ENCODE measurements at places on chromosomes 6 and 20.

DNA sequence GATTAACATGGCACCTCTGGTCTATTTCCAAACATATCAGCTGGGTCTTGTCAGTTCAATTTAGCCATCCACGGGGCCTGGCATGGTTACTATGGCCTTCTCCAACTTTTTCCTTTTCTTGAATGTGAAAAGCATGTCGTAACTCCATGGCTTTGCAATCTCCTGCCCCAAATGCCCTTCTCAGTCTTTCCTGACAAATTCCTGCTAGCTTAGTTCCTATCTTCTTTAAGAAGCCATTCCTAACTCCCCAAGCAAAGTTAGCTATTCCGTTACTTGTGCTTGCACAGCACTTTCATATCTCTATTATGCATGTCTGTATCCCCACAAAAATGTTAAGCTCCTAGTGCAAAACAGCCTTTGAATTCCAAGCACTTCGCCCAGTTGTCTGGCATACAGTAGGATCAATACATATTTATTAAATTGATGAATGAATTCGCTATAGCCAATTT lies 105.6 kb downstream of the AIG1 start:
- DNase-seq: no peak

DNA sequence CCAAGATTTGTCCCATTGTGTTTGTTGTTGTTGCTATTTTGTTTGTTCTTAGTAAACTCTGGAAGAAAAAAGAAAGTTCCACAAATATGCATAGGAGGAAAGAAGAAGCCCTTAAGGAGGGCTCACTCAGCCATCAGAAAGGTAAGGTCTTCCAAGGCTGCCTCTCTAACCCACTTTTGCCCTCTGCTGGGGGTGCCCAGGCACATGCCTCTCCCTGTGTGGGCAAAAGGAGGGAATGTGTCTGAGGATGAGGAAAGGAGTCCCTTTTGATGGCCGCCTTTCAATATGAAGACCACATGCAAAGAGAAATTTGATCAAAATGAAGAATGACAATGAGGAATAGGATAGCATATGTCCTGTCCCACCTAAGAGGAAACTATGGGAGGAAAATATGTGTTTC lies 248.2 kb upstream of the POU3F2 start:
- no peak for DNase-seq

GRCh38 chr20:17525650-17526049 lies 5.5 kb downstream of the BFSP1 start:
- peak; percentile 48 for DNase-seq

GRCh38 chr6:27468334-27468733 lies 4.6 kb downstream of the ZNF184 start:
- DNase-seq: no peak

DNA sequence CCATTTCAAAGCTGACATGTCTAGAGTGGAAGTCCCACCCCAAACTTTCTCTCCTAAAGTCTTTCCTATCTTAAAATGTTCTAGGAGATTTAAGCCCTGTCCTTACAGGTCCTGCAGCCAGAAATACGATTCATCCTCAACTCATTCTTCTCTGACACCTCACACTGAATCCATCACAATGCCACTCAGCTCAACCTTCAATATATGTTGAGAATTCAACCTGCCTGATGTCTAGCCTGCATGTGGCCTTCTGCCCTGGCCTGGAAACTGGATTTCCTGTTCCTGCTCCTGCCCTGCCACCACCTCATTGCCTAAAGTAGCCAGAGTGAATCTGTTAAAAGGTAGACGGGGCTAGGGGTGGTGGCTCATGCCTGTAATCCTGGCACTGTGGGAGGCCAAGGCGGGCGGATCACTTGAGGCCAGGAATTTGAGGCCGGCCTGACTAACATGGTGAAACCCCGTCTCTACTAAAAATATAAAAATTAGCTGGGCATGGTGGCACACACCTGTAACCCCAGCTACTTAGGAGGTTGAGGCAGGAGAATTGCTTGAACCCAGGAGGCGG lies 345.9 kb downstream of the CDH26 start:
- DNase-seq: no peak

DNA sequence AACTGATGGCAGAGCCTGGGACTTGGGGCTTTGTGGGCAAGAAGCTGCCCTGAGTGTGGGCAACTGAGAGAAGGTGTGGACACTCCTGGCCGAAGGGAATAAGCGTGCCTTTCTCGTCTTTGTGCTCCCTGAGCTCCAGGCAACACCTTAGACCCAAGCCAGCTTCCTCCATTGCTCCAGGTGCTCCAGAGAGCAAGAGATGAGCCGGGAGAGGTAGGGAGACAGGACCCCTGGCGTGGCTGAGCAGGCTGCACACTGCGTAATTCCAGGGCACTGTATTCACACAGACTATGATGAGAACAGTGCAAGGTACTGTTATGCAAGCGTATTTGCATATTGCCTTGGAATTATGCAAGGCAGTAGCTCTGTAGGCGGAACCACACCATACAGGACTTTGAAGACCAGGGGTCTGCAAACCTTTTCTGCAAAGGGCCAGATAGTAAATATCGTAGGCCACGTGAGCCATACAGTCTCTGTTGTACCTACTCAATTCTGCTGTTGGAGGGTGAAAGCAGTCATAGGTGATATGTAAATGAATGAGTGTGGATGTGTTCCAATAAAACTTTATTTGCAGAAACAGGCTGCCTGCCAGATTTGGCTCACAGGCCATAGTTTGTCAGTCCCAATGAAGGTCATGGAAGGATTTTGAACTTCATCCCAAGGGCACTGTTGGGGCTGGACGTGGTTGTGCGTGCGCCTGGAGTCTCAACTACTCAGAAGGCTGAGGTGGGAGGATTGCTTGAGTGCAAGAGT lies 42.1 kb upstream of the FAM83D start:
- DNase-seq: no peak

DNA sequence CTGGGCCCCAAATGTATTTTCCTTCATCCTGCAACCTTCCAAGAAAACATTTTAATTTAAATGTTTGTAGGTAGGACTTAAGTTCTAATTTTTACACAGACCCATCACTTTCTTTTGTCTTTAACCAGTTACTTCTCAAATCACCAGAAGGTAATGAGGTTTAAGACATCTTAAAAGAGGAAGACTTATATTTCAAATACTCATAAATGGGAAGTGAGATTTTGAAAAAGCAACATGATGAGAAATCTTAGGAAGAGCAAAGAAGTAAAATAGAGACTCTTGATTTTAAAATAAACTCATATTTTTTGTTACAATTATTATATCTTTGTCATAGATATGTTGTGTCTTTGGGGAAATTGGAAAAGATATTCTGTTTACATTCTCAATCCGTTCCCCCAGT lies 82.3 kb downstream of the SYNE1 start:
- no peak for DNase-seq

- no peak for DNase-seq
These were observed 18.5 kb downstream of the MAP1LC3A start for GRCh38 chr20:34577061-34577460.

GRCh38 chr6:32950449-32950848 lies 2.4 kb downstream of the HLA-DMA start:
- DNase-seq: no peak

DNA sequence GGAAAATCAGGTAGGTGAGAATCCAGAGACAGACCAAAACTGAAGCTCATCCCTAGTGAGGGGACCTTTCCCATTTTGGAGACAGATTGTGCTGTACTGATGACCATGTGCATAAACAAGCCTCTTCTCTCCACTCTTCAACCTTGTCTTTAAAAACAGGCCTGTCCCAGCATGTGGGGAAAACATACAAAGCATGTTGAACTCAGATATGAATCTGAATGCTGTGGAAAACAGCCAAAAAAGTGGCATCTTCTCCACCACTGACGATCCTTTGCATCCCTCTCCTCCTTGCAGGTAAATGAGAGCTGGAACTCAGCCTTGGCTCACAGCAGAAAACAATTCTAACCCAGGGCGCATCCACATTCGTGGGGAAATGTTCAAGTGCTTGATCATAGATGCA lies 123.7 kb upstream of the FOXQ1 start:
- DNase-seq: no peak

GRCh38 chr20:16279320-16279719 lies 293.9 kb downstream of the KIF16B start:
- DNase-seq: no peak

DNA sequence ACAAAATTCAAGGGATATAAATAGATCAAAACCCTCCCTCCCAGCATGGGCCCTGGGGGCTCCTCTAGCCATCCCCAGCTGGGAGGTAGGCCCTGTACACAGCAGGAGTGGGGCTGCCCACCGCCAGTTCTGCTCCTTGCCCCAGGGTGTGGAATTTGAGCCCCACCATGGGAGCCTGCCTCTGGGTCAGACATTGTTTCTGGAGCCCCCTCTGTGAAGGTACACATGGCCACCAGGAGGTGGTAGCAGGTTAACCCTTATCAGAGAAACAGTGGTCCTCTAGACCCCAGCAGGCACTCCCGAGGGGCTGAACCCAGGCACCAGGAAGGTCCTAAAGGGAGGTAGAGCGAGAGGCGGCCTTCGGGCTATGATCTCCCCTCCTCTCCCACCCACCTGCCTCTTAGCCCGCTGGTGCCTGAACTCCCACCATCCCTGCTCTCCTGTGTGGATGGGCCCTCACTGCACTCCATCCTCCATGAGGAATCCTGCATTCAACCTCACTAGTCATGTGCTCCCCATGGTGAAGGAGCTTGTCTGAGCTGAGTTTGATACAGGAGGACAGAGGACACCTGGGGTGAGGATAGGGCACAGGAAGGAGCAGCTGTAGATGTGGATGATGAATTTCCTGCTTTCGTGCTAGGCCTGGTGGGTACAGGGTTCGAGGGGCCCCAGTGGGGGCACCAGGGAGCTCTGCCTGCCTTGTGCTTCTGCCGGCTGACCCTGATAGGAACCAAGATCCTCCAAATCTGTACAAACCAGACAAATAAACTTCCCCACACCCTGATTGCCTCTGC lies 114.9 kb downstream of the GRM4 start:
- no peak for DNase-seq

DNA sequence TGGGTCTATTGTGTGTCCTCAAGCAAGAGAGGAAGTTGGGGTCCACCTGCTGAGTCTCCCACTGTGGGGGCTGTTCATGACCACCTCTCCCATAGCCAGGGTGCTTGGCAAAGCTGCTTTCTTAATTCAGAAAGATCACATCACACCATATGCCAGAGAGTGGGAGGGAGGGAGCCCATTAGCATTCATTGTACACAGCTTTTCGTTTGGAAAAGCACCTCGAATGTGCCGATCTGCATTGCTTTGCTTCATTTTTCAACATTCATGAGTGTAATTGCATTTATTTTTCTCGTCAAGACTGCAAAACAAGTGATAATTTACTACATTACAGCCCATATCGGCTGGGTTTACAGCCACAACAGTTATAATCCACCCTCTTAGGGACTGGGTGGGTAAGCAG lies 327.3 kb downstream of the PTPRT start:
- DNase-seq: no peak

- no peak for DNase-seq
These were observed 420 bp upstream of the BTN2A1 start for GRCh38 chr6:26457264-26457805.

DNA sequence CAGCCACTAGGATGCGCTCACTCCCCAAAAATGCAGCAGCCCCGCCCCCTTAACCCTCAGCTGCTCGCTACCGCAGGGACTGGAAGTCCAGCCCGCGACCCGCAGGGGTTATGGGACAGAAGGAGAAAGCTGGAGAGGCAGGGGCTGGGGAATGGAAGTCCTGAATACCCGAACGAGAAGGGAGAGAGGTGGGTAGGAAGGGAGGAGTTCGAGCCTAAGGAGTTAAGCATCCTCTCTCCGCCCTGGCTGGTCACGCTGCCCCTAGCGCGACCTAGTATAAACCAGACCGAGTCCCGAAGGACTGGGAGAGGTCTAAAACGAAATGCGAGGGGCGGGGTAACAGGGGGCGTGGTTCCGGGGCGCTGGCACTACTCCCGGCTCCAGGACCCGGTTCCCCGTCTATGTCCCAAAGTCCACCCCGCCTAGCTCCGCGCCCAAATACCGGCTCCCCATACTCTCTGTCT lies 448 bp upstream of the DDAH2 start:
- DNase-seq: peak; percentile 85

DNA sequence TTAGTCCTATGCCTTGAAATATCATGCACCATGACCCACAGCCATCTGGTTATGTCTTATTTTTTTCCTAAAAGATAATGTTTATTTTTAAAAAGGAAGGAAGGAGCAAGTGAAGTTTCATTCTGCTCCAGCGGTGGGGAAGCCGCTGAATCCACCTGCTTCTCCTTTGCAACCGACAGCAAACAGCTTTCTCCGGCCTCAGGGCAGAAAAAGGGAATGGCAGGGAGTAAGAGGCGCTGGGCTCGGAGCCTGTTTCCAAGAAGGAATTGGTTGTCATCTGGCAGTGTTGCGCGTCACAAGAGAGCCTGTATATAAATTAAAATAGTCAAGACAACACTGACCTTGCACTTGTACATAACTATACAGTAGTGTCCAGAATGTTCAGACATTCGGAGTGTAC lies 14.2 kb downstream of the GFRA4 start:
- no peak for DNase-seq

DNA sequence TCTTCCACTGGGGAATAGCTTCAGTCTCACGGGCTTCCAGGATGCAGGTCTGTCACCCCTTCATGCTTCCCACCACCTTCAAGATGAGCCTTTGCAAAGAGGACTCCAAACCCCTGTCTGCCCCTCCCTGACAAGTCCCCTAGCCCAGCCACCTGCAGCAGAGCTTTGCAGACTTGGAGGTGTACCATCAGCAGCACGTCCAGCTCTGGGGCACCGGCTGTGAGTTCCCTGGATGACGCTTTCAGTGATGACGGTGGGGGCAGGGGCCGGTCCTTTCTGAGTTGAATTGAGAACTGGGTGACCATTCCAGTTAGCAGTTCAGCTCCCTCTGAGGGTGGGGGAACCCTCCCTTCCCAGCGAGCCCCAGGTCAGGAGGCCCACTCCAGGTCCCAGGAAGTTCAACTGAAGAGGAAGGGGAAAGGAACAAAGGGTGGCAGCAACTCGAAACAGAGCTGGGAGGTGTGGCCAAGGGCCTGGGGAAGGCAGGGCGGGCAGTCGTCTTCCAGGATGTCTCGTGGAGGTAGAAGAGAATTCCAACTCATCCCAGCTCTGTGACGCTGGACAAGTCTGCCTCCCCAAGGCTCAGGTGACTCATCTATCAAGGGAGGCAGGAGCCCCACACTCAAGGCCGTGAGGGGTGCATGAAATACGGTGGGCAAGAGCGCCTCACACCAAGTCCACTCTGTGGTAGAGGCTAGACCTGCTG lies 86.0 kb downstream of the PTPN1 start:
- DNase-seq: no peak

- DNase-seq: no peak
These were observed 2.7 kb downstream of the DLL1 start for GRCh38 chr6:170288091-170288631.

Data from CD4-positive, alpha-beta T cell treated with Interferon alpha-2 for 1 hour (primary cell).